ENCODE measurements at places on chromosomes 13 and 19. TPM values are rescaled to one million over a fixed set of nuclear protein-coding genes. Genes with fewer than 3 reads are reported as not detected.

- DNase-seq = no peak
Measured at GRCh38 chr19:51140441-51140840, 1.7 kb upstream of the SIGLEC7 start.

- DNase-seq = no peak
Measured at GRCh38 chr13:44786756-44787155, 202.5 kb downstream of the NUFIP1 start.

GRCh38 chr19:12163826-12164225 lies 930 bp downstream of the ZNF136 start:
- no peak for DNase-seq

GRCh38 chr13:75359266-75359665 lies 122.7 kb downstream of the TBC1D4 start:
- DNase-seq = no peak

- DNase-seq = no peak
Measured at GRCh38 chr13:97364031-97364430, 69.9 kb upstream of the RAP2A start.

DNA sequence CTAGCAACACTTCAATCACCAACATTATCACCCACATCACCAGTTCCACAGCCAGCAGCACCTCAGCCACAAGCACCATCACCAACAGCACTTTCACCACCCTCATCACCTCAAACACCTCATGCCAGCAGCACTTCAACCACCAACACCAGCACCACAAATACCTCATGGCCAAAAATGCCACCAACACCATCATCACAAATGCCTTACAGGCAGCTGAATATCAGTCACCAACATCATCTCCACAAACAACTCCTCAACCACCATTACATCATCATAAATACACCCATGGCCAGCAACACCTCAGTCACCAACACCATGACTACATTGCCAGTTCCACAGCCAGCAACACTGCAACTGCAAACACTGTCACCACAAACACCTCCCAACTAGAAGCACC lies 10.4 kb downstream of the FCER2 start:
- DNase-seq = no peak

GRCh38 chr19:46945694-46946489 lies 73.7 kb upstream of the NPAS1 start:
- DNase-seq = no peak

CNFN gene
- total RNA-seq = 0.94 TPM

P2RY11 gene
- total RNA-seq = 36.7 TPM

Measured in upper lobe of left lung (tissue), 6 donors.